ENCODE measurements at places on chromosomes 4 and X.

GRCh38 chrX:17552044-17552650, 177.1 kb downstream of the NHS start:
- DNase-seq, result no peak

DNA sequence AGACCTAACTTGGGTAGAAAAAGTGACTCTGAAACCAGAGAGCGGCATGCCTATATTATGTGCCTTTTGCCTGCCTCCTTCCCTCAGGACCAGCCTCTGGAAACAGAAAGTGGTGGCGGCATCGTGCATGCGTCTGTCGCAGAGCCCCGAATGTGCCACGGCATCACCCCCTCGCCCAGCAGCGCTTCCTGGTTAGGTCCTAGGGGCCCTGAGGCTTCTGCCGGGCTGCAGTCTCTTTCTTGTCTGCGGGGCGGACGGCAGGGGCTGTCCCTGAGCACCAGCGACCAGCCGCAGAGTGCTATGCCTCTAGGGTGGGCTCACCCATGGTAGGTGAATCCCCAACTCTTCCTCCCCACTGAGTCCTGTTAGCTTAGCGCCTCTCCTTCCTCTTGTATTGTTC, 68.7 kb downstream of the VSIG4 start:
- DNase-seq, result no peak

DNA sequence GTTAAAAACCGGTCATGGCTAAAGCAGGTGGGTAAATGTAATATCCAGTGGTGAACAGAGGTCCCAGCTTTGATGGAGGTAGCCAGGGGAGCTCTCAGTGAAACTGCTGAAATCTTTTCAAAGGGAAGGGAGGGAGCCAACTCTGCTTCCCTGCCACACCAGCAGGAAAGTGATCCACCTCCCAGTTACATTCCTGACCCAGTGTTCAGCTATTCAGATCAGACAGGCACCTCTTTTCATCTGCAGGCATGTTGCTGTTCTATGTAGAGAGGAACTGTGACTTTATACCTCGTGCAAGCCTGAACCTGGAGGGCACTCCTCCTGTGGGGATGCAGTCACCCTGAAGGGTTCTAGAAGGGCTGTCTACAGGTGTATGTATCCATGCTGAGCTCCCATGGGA, 37.6 kb downstream of the DCLK2 start:
- no peak for DNase-seq

GRCh38 chrX:10008483-10009056, 41.4 kb downstream of the CLDN34 start:
- DNase-seq, result no peak

DNA sequence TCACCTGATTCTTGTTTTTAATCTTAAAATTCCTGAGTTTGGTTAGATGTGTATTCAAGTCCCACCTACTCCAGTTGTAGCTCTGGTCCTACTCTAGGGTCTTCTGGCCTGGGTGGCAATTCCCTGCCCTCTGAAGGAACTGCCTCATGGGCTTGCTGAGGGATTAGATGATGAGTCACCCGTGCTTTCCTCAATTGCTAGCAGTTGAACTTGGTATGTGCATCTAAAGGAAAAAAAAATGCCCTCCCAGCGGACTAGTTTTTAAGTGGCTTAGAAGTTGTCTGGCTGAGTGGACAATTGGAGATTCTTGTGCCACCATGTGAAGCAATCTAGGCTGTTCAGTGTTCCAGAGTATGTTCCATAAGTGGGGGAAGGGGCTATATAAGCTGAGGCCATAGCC, 127.0 kb downstream of the CCNG2 start:
- DNase-seq, result no peak

- no peak for DNase-seq
Observed at GRCh38 chr4:7419961-7420660, 14.6 kb downstream of the PSAPL1 start.

DNA sequence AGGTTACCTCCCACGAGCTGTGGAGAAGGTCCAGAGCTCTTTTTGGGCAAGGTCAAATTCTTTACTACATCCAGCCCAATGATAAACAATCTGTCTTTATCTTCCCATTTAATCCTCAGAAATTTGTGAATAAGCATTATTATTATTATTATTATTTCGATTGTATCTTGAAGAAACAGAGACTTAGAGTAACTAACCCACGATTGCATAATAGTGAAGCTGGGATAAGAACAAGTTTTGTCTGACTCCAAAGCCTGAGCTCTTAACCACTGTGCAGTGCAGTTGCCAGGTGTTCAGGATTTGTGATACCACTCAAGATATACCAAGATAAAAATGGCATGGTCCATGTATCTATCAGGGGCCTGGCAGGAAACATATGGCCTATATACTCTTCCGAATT, 166.5 kb upstream of the LDB2 start:
- DNase-seq, result no peak

DNA sequence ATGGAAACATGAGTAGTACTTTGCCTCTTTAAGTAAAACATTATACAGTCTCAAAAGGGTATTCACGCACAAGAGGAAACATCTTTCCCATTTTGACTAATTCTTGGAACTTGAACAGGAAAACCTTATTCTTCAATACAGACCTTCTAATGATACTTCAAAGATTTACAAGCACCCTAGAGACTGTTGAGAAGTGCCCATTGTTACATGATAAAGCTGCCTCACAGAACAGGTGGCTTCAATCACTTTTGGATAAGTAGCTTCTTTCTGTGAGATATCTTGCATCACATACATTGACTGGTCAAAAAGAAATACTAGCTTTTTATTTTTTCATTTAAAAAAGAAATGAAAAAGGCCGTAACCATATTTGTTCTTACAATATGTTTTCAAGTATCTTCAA, 219.4 kb downstream of the EPHA5 start:
- no peak for DNase-seq

DNA sequence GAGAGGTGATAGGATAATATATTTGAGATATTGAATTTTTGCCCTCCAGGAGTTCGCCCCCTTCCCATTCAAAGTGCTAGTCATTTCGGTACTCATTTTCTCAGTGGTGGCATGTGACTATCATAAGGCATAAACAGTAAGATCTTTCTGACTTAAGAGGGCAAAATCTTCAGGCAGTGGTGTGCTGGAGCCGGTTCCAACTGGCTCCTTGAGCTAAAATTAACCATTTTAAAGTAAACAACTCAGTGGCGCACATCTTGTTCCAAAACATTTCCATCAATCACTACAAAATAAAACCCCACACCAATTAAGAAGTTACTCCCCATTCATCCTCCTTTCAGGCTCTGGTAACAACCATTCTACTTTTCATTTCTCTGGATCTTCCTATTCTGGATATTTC, 43.3 kb downstream of the LUZP4 start:
- no peak for DNase-seq

DNA sequence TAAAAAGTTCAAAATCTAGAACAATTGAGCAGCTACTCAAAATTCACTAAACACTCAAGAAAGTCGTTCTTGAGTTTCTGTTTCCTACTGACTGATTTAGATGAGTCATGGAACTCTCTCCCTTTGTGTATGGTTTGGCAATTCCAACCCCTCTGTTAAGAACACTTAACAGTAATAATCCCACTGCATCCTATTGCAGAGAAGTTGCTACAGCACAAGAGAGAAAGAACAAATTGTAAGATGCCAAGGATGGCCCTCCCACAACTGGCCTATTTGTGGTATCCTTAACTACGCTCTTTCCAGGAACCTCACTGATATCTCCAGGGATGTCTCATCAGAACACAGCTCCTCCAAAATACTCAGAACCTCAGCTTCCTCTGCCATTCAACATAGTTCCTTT, 701.8 kb upstream of the TENM3 start:
- no peak for DNase-seq

DNA sequence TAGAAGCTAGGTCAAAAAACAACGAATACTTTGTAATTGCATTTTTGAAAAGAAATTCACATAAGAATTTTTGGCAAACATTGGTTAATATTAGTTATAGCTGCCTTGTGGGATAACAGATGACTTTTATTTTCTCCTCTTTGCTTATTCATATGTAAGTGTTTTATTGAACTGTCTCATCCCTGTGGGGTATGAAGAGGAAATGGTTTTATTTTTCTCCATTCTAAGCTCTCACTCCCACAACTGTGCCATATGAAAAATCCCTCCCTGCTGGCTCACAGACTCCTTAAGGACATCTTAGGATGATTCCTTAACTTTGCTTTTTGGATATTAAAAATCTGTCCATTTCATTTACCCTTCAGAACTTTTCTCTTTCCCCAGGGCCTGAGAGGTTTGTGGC, 300.6 kb downstream of the PPP1R2C start:
- DNase-seq, result no peak

DNA sequence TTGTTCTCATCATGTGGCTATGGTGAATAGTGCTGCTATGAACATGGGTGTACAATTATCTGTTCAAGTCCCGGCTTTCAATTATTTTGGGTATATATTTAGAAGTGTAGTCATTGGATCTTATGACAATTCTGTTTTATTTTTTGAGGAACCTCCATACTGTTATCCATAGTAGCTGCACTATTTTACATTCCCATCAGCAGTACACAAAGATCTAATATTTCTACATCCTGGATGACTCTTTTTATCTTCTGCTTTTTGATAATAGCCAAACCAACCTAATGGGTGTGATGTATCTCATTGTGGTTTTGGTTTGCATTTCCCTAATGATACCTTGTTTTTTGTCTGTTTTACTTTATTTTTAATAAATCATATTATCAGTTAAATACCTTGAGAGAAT, 12.9 kb upstream of the IL13RA1 start:
- DNase-seq, result no peak

DNA sequence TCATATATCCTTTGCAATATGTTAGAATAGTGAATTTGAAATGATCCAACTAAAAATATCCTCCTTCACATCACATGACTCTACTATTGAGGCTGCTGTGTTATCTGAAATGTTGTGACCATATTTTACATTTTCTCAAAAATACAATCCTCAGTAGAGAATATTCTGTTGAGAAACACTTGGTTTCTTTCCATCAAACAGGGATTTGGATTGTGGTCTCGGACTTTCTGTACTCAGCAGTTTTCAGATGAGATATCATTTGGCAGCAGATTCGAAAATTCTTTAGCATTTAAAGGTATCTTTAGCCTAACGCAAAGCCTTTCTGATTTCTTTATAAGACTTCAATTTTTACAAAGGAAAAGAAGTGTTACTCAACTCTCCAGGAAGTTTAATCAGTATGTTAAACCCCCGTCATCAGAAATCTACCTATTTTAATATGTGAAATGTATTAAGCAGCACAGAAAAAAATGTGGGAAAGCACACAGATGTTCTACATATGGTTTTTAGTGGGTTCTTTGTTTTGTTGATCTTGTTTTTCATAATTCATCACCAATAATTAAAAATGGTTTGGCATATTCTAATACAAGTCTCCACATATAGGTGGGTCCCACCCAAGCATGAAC, 55.4 kb upstream of the ANXA3 start:
- DNase-seq, result no peak

DNA sequence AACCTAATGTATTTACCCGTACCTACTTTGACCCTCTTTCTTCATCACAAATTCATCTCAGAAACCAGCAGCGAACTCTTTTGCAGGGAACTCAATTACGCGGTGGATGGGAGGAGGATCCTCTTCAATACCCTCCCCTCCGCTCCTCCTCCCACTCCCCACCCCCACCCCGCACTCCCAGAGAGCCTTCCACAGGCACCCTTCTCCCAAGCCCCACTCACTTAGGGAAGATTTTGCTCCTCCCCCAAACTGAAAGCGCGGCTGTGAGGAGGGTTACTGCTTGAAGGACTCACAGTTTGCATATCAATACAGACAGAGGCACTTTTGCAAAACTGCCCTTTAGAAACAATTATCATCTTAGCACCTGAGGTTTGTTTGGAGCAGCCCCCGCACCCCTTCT, 960 bp upstream of the IL1RAPL1 start:
- DNase-seq, result no peak

- no peak for DNase-seq
Observed at GRCh38 chr4:84579403-84579776, 3.5 kb upstream of the CDS1 start.

- peak; percentile 58 for DNase-seq
Observed at GRCh38 chrX:2707334-2707760, 16.3 kb downstream of the CD99 start.

GRCh38 chrX:80576806-80577533, 156.7 kb downstream of the TENT5D start:
- DNase-seq, result no peak

- DNase-seq, result no peak
Observed at GRCh38 chr4:138579146-138579545, 337.0 kb upstream of the SLC7A11 start.

- DNase-seq, result no peak
Observed at GRCh38 chr4:48858130-48858529, 27.2 kb downstream of the OCIAD1 start.

DNA sequence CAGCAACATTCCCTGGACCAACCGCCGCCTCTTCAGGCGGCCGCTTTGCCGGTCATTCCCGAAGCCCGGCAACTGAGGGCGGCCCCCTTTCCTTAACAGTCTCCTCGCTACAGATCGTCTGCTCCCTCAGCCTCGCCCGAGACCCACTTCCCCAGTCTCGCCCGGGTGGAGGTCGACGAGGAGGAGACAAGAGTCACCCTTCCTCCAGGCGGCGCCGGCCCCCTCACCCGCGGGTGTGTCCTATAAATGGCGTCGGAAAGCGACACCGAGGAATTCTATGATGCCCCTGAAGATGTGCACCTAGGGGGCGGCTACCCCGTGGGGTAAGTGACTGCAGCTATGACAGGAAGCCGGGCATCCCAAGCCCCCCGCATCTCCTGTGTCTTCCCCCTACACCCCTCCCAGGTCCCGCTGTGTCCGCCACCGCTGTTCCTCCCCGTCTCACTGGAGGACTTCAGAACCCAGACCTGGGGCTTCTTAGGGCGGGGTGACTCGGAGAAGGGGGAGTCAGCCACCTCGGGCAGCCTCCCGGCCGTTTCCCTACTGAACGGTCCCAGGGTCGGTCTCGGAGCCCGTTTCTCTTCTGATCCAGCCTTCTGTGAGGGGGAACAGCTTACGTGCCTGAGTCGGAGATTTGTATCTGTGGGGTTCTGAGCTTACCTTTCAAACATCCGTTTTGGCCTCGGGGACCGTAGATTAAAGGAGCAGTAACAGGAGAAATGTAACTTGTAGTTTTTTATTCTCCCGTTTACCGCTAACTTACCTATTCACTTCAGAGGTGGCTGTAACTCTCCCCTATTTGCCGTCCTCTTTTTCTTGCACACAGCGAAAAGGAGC, 570 bp downstream of the WDR44 start:
- peak; percentile 25 for DNase-seq

DNA sequence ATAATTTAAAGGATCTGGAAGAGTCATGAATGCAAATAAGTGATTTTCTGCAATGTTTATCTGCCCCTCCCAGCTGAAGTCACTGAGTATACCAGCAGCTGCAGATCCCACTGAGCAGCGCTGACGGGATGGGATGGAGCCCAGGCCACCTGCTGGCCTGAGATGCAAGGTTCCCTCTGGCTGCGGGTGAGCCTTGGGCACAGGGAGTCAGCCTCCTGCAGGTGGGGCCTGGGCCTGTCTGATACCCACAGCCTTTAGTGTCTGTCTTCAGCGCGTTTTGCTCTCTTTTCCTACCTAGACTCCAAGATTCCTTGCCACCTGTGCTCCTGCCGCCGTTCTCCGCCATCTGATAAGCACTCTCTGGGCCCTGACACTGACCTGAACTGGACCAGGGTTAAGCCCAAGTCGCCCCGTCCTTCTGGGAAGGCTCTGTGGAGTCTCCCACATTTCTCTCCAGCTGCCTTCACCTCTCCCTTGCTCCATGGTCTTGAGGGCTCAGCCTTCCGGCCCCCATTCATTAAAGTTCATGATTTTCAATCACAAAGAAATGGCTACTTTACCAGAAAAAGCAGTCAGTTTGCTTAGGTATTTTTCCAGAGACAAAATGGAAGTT, 223.1 kb upstream of the FAT1 start:
- DNase-seq, result no peak

GRCh38 chrX:12949205-12949926, 25.5 kb upstream of the TMSB4X start:
- DNase-seq, result no peak

- no peak for DNase-seq
Observed at GRCh38 chrX:13048280-13048679, 3.9 kb upstream of the FAM9C start.

Measured in stimulated activated CD4-positive, alpha-beta T cell treated with anti-CD3 and anti-CD28 coated beads, Interleukin-15, amount 100 ng/mL, for 48 hours (primary cell).